RPMI7951 (cell line): ENCODE measurements at places on chromosomes 12 and 14. TPM values are rescaled to one million over a fixed set of nuclear protein-coding genes. Genes with fewer than 3 reads are reported as not detected.

Gene NANOG
- total RNA-seq, result not detected in 2 replicates

DNA sequence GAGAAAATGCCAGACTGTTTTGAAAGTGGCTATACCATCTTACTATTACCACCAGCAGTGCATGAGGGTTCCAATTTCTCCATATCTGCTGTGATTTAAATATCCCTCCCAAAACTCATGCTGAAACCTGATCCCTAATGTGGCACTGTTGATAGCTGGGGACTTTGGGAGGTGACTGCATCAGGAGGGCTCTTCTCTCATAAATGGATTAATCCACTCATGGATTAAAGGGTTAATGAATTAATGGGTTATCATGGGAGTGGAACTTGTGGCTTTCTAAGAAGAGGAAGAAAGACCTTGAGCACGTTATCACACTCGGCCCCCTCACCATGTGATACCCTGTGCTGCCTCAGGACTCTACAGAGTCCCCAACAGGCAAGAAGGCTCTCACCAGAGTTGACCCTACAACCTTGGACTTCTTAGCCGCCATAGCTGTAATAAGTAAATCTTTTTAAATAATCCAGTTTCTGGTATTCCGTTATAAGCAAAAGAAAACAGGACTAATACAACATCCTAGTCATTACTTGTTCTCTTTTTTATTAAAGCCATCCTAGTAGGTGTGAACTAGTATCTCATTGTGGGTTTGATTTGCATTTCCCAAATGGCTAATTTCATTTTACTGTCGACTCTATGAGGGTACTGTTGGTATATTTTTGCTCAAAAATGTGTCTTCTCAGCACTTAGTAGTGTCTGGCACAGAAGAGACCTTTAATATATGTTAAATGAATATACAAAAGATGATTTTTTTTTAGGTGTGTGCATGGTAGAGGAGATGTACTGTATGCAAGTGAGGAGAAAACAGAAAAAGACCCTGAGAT, 14.3 kb downstream of the PPP1R12A start:
- no peak for DNase-seq

- DNase-seq, result peak; percentile 43
These were observed 121.7 kb downstream of the RALGAPA1 start for GRCh38 chr14:35687335-35687939.

Gene PARP2
- 23.4 and 31.0 TPM in 2 replicates for total RNA-seq

DNA sequence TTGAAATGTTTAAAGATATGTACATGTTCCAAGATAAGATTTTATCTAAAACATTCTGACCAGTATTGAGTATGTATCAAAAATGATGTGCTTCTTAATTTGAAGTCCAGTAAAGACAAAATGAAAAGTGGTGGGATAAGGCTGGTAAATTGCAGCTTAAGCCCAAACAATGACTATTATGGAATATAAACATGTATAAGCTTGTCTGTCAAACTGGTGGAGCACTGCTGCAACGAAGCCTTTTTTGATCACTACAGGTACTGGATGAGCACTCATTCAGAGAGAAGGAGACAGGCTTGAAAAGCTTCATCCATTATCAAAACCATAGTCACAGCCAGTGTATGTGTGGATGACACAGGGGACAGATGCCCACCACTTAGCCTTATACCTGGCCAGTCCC, 138.4 kb downstream of the ATP23 start:
- no peak for DNase-seq

DNA sequence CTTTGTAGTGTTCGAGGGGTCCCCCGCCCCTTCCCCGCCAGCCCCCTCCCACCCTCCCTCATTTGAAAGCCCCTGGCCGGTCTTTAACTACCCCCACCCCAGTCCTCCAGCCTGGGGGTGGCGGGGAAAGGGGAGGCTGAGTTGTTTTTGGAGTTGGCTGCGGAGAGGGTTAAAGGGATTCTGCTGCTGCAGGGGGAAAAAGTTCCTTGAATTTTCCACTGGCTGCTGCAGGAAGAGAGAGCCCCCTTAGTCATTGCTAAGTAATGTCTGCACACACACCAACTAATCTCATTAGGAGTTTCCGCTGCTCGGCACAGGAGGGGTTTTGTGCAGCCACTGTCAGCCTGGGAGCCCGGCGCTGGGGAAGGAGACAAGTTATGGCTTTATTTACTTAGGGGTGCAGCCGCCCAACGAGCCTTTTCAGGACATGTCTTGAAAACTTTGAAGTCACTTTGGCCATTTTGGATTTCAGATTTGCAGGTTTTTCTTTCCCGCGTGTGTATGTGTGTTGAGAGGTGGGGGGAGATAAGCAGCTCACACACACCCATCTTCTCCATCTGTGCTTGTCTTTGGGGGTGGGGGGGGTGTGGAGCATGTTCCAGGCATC, 1.8 kb downstream of the ELK3 start:
- DNase-seq, result peak; percentile 79

- no peak for DNase-seq
These were observed 201.0 kb upstream of the DIO3 start for GRCh38 chr14:101360054-101360911.

- DNase-seq, result peak; percentile 35
These were observed 71.4 kb downstream of the SLC41A2 start for GRCh38 chr12:104886418-104887401.

- peak; percentile 65 for DNase-seq
These were observed 19.9 kb downstream of the CDKN1B start for GRCh38 chr12:12736759-12737676.

Gene CCDC38
- total RNA-seq, result not detected in 2 replicates

DNA sequence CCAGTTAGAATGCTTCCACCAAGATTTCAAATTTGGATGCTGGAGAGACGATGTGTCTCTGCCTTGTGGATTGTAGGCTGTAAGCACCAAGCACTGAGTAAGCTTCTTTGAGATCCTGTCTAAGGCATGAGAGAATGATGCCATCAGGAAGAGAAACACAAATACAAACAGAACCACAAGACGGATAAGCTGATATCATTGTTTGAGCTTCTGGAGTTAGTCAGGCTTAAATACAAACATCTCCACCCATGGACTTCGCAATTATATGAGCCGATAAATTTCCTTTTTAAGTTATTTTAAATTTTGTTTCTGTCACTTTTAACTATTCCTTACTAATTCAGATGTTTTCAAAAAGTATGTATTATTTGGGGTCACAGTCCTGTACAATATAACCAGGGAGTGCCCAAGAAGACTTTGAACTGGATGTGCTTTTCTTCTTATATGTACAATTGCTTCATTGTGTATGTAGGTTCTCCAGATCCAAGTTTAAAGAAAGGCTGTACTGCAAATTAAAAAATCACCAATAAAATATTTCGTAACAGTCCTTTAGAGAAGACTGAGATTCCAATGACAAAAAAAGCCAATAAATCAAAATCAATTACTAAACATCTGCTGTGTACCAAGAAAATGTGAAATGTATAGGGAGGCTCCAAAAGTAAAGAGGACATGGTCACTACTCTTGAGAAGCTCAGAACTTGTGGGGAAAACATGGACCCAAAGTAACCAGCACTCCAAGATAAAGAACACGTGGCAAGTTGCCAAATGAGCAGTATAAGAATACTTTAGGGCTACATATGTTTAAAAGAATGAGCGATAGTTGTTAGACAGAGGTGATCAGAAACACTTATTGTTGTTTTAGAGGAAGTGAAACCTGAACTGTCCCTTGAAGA, 274.1 kb downstream of the ADAMTS20 start:
- DNase-seq, result no peak

Gene REP15
- total RNA-seq, result 1.4 and 1.6 TPM in 2 replicates

Gene VRK1
- 64.5 and 72.2 TPM in 2 replicates for total RNA-seq
